ENCODE measurements at places on chromosomes 6 and 20. TPM values are rescaled to one million over a fixed set of nuclear protein-coding genes. Genes with fewer than 3 reads are reported as not detected.

DNA sequence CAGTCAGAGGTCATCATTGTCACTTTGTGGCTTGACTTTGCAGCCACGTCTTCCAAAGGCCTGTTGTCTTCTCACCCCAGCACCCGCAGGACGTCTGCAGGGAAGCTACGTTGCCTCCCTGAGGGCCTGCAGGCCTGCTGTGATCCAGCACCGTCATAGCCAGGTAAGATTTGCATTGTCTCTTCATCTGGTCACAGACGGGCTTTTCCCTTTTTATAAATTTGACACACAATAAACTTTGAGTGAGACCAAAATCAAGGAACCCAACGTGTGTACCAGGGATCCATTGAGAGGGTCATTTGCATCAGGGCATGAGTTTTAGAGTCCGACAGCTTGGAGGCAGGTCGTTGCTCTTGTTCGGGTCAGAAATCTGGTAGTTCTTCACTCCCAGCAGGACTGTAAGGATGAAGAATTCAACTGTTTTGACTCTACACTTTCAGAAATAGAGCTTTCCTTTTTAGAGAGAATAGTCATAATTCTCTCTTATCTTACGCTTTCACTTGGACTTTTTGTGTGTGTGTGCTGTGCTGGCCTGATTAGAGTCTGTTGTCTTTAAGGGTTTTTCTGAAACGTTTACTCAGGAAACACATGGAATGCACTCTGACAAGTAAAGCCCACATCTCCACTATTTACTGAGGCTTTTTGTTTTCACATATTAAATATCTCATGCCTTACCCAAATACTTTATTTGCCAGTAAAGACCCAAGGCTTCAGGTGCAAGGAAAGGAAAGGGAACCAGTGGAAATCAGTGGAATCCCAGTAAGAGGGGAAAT is 177.2 kb upstream of the TAB2 start:
- no peak overlapping the region for H3K4me3 ChIP-seq
- H3K27ac ChIP-seq = no peak overlapping the region
- H3K36me3 ChIP-seq = no peaks in the 10 kb centered on the region

GRCh38 chr6:158769771-158770432 is 49.3 kb downstream of the EZR start:
- peak overlapping the region; percentile 17 for H3K27ac ChIP-seq
- H3K4me1 ChIP-seq = peaks cover 5% of the 10 kb centered on the region
- DNase-seq = no peak
- no peak overlapping the region for H3K4me3 ChIP-seq
- H3K27me3 ChIP-seq = no peaks in the 10 kb centered on the region

GRCh38 chr6:133159255-133159795 is 81.8 kb upstream of the EYA4 start:
- DNase-seq = no peak
- no peak overlapping the region for H3K27ac ChIP-seq
- H3K4me3 ChIP-seq = no peak overlapping the region
- peaks cover 2% of the 10 kb centered on the region for H3K27me3 ChIP-seq
- peaks cover 5% of the 10 kb centered on the region for H3K4me1 ChIP-seq

DNA sequence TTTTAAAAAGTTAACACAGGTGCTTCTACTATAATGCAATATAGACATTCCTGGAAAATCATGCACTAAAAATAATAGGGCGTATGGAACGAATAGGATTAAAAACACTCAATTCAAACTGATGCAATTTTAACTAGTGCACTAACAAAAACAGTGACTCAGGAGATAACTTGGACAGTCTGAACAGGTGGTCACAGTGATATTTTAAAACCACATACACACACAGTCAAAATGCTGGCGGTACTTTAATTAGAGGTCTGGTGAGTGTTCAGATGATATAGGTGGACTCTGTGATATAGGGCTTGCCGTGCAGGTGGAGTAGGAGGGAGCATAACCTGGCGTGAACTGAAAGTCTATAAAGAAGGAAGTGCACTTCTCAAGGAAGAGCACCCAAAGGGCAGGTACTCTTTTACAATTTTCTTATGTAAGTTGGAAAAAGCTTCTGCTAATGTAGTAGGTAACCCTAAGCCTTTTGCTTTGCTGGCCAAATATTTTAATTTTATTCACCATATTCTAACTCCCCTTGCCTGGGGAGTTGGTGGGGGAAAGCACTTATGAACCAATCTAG is 41.9 kb upstream of the PLN start:
- H3K4me1 ChIP-seq = peaks cover 13% of the 10 kb centered on the region
- H3K27me3 ChIP-seq = no peaks in the 10 kb centered on the region
- H3K4me3 ChIP-seq = no peak overlapping the region
- no peak for DNase-seq
- peaks cover 10% of the 10 kb centered on the region for H3K36me3 ChIP-seq

DNA sequence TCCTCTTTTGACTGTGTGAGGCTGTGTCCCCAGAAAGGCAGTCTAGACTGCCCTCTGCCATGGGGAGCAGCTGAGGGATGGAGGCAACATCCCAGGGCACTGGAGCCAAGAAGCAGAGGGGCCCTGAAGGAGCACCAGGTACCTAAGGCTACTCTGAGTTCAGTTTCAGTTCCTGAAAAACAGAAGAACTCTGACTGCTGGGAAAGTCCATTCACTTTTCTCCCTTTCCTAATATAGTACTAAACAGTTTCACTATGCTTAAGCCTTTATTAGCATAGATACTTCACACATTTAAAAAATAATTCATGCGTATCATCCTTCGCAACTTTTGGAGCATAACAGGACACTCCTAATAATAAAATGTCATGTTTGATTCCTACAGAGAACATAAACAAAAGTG is 130.0 kb downstream of the FOXC1 start:
- H3K27ac ChIP-seq = no peak overlapping the region
- H3K4me3 ChIP-seq = no peak overlapping the region
- peaks cover 3% of the 10 kb centered on the region for H3K36me3 ChIP-seq
- no peak for DNase-seq
- H3K27me3 ChIP-seq = no peaks in the 10 kb centered on the region

The SYCP2L gene
- total RNA-seq = 2.6 TPM

All from chondrocyte (in vitro differentiated cells).